NCI-H1694 treated with DMSO at 0.1 percent for 48 hours (cell line): ENCODE measurements at places on chromosomes 16 and 17.

DNA sequence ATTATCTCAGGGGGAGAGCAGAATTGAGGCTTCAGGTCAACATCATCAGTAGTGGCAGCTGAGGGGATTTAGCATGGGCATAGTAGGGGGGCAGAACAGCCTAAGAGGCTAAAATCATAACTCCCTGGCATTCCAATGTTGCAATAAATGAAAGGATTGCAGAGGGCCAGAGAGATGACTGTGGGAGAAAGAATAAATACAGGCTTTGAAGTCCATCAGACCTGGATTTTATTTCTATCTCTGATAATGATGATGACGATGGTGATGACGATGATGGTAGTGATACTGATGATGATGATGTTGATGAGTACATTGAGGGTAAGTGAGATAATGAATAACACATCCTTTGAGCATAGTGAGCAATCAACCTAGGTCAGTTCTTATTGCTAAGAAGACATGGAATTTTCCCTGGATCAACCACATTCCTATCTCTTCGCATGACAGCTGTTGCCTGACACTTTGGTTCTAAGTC is 107.4 kb upstream of the CDH11 start:
- DNase-seq: no peak

DNA sequence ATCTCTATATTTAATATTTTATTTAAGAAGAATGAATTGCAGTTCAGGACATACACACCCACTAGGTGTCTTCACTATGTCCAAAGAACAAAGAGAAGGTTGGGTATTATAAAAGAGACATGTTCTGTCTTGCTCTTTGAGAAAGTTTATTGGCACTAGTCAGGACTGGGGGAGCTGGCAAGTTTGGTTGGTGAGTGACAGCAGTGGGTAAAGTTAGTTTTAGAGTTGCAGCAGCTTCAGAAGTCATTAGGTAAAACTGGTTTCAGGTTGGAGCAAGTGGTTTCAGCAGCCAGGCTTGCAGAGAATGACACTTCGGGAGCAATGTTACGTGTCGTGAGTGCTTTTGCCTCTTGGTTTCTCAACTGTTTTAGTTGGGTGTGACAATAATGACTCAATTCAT is 142.2 kb upstream of the HS3ST3A1 start:
- no peak for DNase-seq

DNA sequence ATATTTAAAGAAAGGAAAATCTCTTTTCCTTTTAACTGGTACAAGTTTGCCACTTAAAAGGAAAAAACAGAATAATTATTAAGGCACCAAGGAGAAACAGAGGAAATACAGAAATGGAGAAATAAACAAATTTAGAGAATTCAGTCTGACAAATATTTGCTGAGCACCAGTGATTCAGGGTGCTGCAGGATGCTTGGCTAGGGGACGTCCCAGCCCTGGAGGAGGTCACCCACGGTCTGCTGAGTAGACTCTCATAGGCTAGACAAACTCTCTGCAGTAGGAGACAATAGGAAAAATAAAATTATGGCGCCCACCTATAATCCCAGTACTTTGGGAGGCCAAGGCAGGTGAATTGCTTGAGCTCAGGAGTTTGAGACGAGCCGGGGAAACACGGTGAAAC is 15.9 kb downstream of the C1QTNF1 start:
- no peak for DNase-seq

- no peak for DNase-seq
Measured at GRCh38 chr17:1552932-1553331, 9.7 kb downstream of the PITPNA start.

DNA sequence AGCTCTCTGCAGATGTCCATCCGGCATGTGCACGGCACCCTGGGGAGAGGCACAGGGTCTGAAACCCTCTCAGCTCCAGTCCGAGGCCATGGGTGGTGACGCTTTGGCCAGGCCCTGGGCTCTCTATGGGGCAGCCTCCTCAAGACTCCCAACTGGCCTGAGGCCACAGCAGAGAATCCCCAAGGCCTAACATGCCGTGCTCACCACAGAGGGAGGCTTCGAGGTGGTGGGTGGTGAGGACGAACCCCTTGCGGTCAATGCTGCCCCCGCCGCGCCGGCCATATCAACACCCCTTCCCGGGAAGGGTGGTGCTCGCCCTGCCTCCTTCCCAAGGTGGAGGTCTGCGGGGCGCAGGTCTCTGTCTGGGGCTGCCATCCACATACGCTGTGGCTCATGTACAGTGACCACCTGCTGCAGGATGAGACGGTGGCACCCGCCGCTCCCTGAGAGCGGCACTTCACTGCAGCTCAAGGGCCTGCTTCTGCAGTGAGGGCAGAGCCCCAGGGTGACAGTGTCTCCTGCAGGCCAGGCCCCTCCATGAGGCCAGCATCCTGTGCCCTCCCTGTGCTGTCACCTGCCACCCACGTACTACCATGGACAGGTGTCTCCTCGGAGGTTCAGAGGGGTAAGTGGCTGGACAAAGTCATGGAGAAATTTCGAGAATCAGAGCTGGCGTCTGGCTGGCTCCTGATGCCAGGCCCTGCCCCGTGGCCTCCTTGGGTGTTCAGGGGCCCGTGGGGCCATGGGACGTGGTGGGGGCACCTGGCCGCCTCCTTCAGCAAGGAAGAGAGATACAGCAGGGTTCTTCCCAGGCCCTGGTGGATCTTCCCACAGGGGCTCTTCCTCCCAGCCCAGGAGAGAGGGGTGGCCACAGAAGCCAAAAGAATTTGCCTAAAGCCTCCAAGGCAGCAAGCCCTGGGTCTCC is 54.6 kb upstream of the ACSF3 start:
- DNase-seq: no peak

DNA sequence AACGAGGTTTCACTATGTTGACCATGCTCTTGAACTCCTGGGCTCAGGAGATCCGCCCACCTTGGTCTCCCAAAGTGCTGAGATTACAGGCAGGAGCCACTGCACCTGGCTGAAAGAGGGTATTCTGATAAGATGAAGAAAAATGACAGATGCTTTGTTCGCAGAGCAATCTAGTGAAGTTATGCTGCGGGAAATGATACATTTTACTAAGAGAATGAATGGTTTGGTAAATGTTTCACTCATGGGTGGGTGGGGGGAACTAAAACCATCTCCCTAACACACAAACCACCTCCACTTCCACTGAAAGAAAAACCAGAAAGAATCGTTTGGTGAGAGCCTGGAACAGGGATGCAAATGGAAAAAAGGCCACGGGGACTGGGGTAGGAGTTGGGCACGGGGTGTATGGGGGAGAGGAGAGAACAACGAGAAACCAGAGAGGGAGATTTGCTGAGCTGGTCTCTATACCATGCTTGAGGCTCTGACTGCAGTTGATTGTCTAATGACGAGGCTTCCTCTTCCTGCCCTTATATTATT is 19.0 kb upstream of the XYLT2 start:
- no peak for DNase-seq

GRCh38 chr16:79618041-79618691 is 17.6 kb upstream of the MAF start:
- no peak for DNase-seq

DNA sequence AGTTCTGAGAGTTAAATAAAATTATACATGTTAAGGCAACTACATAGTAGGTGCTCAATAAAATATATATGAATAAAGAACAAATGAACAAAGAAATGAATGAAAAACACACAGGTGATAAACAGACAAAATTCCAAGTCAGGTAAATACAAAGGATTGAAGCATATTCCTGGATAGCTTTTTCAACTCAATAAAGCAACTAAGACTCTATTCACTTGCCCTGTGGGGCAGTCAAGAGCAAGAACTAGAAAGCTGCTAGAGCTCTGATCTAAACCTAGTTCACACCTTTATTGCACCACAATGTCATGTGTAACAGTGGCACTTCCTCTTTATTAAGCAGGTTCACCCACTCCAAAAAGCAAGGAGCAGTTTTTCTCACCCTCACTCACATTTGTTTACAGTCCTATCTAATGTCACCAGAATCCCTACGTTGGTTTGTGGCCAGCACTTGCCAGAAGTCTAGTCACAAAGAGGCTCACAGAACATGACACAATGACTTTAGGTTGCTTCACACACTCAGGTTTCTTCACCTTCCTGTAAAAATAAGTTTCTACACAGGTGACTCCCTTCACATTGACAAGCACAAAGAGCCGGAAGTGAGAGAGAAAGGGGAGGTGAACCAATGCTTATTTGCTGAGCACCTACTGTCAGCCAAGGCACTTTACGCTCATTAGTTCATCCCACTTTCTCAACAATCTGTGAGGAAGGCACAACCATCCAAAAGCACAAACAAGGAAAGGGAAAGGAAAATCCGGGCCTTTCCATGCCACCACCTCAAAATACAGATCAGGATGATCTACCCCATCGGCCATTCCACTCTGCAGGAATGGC is 70.8 kb downstream of the XPO6 start:
- no peak for DNase-seq

DNA sequence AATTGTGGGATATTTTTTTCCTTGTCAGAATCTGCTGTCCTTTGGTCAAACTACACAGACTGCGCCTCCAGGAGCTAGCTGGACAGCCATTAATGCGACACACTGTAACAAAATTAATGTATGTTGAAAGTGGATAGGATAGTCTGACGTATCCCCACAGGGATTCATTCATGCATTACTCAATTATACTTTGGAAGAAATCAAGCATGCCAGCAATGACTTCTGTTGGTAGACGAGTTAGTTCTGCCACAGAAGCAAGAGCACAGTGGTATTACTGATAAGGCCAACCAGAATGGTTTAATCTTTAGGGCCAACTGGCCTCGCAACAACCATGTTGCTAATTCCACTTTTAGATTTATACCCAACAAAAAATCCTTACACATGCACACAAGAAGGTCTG is 106.4 kb upstream of the TOB1 start:
- no peak for DNase-seq

GRCh38 chr16:80604600-80605355 is 64.0 kb downstream of the DYNLRB2 start:
- no peak for DNase-seq

DNA sequence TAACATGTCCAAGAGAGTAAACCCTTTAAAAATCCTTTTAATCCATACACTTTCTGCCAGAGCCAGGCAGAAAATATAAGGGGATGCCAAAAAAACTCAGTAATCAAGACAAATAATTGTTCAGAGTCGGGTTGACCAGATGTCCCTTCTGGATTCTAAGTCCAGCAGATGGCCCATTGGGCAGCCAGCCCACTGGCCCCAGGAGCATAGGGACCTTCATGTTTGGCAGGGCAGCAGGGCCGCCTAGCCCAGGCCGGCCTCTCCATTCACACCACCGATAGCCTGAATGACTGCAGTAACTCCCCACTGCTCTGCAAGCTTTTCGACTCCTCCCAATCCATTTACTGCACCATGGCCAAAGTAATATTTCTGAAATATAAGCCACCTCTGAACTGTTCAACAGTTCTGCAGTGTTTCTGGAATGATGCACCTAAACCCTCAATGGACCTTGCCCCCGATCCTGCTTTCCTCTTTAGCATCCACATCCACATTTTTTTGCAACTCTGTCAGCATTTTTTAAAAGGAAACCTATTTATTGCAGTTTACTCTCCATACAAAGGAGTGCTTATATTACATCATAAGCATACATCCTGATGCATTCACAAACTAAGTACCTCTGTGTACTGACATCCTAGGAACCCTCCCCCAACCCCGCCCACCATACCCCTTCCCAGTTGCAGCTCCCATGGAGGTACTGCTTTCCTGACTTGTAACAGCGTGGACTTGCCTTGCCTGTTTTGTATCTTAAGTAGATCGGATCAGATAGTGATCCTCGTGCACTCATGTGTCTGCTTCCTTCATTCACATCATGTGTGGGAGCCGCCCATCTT is 46.4 kb downstream of the LDHD start:
- DNase-seq: no peak

DNA sequence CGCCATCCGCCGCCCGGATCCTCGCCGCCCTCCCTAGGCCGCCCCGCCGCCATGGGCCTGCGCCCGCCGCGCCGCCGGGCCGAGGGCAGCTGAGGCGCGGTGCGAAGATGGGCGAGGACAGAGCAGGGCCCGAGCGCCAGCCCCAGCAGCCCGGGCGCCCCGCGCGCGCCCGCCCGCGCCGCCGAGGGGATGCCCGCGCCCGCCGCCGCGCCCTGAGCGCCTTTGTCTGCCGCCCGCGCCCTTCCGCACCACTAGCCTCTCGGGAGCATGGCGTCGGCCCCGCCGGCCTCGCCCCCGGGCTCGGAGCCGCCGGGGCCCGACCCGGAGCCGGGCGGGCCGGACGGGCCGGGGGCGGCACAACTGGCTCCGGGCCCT is 278 bp downstream of the RAB11FIP3 start:
- no peak for DNase-seq
